ENCODE measurements at places on chromosomes 1 and 21. TPM values are rescaled to one million over a fixed set of nuclear protein-coding genes. Genes with fewer than 3 reads are reported as not detected.

ZNF683 gene
- polyA plus RNA-seq: not detected

- peak; percentile 77 for DNase-seq
Observed at GRCh38 chr1:155272466-155273342, 600 bp downstream of the CLK2 start.

DNA sequence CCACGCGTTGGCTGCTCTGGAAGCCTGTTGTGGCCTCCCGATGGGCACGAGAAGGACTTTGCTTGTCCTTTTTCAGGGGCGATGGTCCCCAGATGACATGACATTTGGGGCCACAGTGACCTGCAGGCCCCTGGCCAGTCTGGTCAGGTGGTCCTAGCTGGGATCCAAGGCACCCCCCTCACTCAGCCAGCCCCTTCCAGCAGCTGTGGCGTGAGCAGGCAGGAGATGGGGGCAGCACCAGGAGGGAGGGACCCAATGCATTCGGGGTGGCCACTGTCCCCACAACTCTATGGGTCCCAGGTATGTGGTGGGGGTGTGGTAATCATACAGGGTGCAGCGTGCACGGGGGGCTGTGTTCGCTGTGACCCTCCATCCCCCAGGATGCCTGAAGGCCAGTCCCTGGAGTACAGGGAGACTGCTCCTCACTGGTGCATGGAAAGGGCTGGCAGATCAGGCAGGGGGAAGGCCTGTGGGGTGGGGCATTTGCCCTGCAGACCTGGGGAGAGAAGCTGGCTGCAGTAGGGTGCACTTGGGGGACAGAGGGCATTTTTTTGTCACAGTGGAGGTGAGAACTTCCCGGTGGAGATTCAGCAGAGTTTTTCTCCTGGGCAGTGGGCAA, 31.7 kb downstream of the WNT3A start:
- no peak for DNase-seq

- no peak for DNase-seq
Observed at GRCh38 chr1:67743072-67743725, 58.2 kb downstream of the GADD45A start.

DNA sequence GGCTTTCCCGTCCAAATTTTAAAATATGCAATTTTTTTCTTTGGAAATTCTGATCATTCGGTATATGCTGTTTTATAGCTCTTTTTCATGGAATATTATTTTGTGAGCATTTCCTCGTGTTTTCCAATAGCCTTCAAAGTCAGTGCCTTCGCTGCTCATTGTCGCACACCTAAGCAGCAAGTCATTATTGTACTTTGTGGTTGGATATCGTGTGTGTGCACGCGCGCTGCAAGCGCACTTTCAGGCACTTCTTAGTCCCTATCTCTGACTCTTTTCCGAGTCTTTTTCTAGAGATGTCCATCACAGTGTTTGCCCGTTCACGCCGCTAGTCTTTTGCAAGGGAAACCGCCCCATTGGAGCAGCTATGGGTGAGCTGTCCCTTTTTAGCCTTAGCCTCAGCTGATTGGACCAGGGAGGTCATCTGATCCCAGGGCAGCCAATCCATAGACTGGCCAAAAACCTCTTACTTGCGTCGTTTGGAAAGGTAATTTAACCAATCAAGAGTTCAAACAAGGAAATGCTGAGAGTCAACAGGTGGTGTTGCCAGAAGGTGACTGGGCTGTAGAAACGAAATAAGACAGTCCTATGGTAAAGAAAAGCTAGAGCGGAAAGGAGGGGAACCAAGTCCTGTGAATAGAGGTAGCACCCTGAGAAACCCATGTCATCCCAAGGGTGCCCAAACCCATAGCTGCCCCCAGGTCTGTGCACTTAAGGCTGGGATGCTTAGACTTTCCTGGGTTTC, 710 bp upstream of the HYI start:
- no peak for DNase-seq

GRCh38 chr1:169970114-169970513, 76.4 kb upstream of the SCYL3 start:
- DNase-seq: no peak

- DNase-seq: no peak
Observed at GRCh38 chr1:6090996-6091822, 45.5 kb downstream of the KCNAB2 start.

All from A549 (cell line).